ENCODE measurements at places on chromosomes 3 and 15. TPM values are rescaled to one million over a fixed set of nuclear protein-coding genes. Genes with fewer than 3 reads are reported as not detected.

The DLL4 gene
- not detected for total RNA-seq

The CACNA1D gene
- 2.5 TPM for total RNA-seq

The PAK2 gene
- 119 TPM for total RNA-seq

The BNC1 gene
- total RNA-seq = not detected

The ANKRD34C gene
- not detected for total RNA-seq

The TCTA gene
- total RNA-seq = 22.4 TPM

The PRR20G gene
- not detected for total RNA-seq

The CDHR4 gene
- not detected for total RNA-seq

The P2RY1 gene
- total RNA-seq = 0.10 TPM

The GPR156 gene
- total RNA-seq = not detected

The C3orf70 gene
- not detected for total RNA-seq

The KLHL40 gene
- not detected for total RNA-seq

The LYZL4 gene
- not detected for total RNA-seq

The CELF6 gene
- total RNA-seq = 0.18 TPM

The TRIM71 gene
- not detected for total RNA-seq

The PLS1 gene
- 3.1 TPM for total RNA-seq

The CHST13 gene
- total RNA-seq = not detected

The GREM1 gene
- not detected for total RNA-seq

The CYP1A1 gene
- 2.1 TPM for total RNA-seq

The U2SURP gene
- 120 TPM for total RNA-seq

The OCA2 gene
- total RNA-seq = not detected
